ENCODE measurements at places on chromosomes 11 and 22. TPM values are rescaled to one million over a fixed set of nuclear protein-coding genes. Genes with fewer than 3 reads are reported as not detected.

DNA sequence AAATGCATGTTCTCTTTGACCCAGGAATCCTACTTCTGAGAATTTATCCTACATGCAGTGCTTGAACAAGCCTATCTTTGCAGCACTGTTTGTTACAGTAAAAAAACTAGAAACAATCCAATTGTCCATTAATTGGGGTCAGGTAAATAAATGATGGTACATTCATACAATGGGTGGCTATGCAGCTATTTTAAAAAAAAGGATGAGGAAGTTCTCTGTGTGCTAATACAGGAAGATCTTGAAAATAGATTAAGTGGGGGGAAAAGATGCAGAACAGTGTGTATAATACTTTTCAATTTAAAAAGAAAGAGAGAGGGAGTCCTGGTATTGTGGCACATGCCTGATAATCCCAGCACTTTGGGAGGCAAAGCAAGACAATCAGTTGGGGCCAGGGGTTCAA lies 9.5 kb upstream of the CREB3L1 start:
- DNase-seq = no peak

CHRNA10 gene
- 0.40 TPM for total RNA-seq

TMEM121B gene
- total RNA-seq = 4.6 TPM

- DNase-seq = no peak
Observed at GRCh38 chr22:33073989-33074418, 15.8 kb upstream of the SYN3 start.

SPON1 gene
- total RNA-seq = 87.4 TPM

GRCh38 chr11:74024261-74025029 lies 15.6 kb upstream of the UCP3 start:
- DNase-seq = peak; percentile 10

FAM227A gene
- total RNA-seq = 5.9 TPM

DNA sequence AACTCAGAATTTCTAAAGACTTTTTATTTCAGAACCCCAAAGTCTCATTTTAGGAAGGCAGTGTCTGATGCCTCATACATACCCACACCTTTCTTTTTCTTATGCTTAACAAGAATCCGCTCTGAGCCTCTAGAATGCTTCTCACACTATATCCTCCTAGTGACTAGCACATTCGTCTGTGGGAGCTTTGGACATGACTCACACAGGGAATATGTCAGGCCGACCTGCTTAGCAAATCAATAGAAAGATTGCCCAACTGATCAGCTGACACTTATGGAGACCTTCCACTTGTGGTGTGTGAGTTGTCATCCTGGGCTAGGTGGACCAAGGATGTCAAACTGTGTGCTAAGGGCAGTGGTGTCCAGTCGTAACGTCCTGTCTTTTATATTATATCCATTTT lies 129.9 kb upstream of the TTC12 start:
- no peak for DNase-seq

DNA sequence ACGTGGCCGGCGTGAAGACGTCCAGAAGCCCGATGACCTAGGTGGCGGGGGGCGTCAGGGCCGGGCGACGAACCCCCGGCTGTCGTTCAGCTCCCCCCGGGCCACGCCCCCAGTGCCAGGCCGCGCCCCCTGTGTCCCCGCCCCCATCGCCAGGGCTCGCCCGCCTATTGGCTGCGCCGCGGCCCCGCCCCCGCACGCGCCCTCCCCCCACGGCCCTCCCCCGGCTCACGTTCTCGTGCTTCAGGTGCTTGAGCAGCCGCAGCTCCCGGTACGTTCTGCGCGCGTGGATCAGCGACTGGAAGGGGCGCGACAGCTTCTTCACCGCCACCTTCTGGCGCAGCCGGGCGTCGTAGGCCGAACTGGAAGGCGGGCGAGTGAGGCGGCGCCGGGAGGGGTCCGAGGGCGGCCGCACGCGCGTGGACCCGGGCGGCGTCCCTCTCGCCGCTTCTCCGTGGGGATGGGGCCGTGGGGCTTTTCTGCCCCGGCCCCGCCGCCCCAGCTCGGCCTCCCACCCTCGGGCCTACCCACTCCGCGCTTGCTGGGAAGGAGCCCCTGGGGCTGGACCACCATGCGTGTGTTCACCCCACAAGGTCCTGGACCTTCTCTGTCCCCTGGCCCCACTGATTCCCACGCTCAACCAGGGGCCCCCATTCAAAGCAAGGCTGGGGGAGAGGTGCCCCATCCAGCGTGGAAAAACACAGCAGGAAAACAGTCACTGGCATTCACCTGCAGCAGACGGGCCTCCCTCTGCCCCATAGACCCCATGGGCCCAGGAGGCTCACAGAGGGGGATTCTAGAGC lies 2.4 kb downstream of the MAPK11 start:
- no peak for DNase-seq

TSG101 gene
- total RNA-seq = 110 TPM

GRCh38 chr22:46509416-46510089 lies 27.9 kb downstream of the CELSR1 start:
- no peak for DNase-seq

E2F8 gene
- total RNA-seq = 1.8 TPM

- peak; percentile 96 for DNase-seq
Observed at GRCh38 chr11:110712659-110713448, 617 bp upstream of the ARHGAP20 start.

DNA sequence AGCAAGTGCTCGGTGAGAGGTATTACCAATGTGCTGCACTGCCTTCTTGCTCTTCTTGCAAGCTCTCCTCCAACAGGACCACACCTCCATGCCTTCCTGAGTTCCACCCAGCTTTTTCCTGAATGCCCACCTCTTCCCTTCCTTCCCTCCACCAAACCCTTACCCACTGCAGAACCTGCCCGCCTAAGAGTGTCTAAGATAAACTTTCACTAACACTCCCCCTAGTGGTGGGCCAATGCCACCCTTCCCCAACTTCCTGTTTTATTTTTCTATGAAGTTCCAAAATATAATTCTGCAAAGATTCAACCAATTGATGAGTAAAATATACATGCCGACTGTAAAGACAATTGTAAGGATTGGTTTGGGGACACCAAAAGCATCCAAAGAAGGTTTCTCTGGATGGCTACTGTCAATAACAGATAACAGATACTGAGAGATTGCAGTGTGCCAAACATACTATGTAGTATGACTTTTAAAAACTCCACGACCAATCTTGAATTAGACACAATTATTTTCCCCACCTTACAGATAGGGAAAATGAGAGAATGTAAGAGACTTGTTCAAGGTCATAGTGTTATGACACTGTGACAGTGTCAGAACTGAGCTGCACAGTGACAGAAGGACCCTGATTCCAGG lies 38.6 kb upstream of the BMAL1 start:
- no peak for DNase-seq

APOBEC3B gene
- total RNA-seq = 1.1 TPM

OTOG gene
- total RNA-seq = under 0.01 TPM

GRCh38 chr22:47169801-47170140 lies 407.3 kb downstream of the TBC1D22A start:
- no peak for DNase-seq

LDHAL6A gene
- 0.06 TPM for total RNA-seq

LRRC74B gene
- 4.7 TPM for total RNA-seq

RTN4RL2 gene
- total RNA-seq = 0.72 TPM

DNA sequence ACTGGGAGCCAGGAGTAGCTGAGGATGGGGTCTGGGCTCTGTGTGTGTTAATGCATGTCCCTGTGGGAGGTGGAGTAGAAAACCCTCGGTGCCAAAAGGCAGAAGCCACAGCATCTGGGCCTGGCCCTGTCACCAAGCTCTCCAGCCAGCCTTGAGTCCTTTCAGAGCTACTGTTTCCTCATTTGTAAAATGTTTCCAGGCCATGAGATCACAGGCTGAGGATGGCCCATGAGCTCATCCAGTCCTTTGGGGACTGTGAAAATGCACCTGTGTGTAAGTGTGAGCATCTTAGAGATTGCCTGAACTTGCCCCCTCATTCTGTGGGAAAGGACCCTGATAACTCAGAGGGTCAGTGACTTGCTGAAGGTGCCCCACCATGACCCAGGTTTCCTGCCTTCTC lies 9.1 kb downstream of the ANKK1 start:
- no peak for DNase-seq

DNAJB7 gene
- total RNA-seq = not detected
